Pulmonary artery endothelial cell (primary cell): ENCODE measurements at places on chromosomes 1 and 21. TPM values are rescaled to one million over a fixed set of nuclear protein-coding genes. Genes with fewer than 3 reads are reported as not detected.

OSCP1 gene
- 4.5 and 7.2 TPM in 2 replicates for total RNA-seq

LGR6 gene
- not detected in 2 replicates for total RNA-seq

CFAP107 gene
- not detected in 2 replicates for total RNA-seq

DNA sequence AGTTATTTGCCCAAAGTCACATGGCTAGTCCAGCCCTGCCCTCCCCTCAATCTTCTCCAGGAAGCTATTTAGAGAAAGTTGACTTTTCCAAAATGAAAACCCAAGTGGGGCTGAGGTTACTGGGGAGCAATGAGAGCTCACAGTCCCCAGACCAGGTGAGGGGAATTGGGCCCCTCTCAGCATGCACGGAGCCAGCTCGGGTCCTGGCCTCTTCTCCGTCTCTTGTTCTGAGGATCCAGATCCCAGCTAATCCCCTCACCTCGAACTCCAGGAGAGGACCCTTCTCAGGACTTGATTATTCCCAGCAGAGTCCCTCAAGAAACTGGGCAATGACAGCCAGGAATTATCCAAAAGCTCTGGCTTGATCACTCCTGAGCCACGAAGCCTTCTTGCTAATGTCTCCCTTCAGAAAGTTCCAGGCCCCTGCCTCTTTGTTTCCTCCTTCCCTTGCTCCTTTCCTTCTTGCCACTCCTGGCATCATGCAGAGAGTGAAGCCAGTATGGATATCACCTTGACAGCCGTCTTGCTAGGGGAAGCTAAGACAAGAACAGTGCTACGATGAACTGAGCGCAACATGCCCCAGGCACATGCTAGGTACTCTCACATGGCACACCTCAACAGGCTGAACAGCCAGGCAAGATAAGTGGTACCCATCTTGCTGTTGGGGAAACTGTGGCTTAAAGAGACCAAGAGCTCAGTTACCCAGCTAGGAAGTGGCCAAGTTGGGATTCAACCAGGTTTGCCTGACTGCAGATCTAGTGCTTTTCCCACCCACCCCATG is 51.9 kb downstream of the KLHDC7A start:
- DNase-seq, result no peak

DNA sequence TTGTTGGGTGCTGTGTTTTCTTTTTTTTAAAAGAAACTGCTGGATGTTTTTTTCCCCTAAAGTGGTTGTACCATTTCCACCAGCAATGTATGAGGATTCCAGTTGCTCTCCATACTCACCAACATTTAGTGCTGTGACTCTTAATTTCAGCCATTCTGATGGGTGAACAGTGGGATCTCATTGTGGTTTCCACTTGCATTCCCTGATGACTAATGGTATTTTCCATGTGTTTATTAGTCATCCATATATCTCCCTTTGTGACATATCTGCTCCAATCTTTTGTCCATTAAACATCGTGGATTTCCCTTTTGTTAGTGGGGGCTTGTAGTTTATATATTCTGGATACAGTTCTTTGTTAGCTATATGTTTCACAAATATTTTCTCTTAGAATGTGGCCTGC is 206.0 kb downstream of the CAMTA1 start:
- no peak for DNase-seq

- DNase-seq, result no peak
These were observed 342.2 kb downstream of the OMA1 start for GRCh38 chr1:58204284-58204683.

DNA sequence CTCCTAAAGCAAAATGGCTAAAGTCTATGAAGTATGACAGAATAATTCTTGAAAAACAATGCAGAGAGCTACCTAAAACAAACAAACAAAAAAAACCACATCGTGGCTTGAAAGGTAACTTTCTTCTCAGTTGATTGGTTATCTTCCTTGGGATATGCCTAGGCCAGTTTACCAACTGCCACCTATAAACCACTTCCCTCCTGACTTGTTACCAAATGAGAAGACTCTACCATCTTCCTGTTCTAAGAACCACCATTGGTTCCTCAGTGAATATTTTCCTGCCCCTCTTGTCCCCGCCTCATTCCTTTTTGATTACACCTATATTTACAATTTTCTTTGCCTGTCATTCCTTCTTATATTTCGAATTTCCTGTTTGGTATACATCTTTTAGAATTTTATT is 336.6 kb downstream of the SIPA1L2 start:
- no peak for DNase-seq

GRCh38 chr1:165426745-165427144 is 18.2 kb downstream of the RXRG start:
- no peak for DNase-seq

- DNase-seq, result no peak
These were observed 686 bp upstream of the ZNF281 start for GRCh38 chr1:200410566-200410878.
